Mammary epithelial cell (primary cell): ENCODE measurements at places on chromosomes 5 and 9.

DNA sequence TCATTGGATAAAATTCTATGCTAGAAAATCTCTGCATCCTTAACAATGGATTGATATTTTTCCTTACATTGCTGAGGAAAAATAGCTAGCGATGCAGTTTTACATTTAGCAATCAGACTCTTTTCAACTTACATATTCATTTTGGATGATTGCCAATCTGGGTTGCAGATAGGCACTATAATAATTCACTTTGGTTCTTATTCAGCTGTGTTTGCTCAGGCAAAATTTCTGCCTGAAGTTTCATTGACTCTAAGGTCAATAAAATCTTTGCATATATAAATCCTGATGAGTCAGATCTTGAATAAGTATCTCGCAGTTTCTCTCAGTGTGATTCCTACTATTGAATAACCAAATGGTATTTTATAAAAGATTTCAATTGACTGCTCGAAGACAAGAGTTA is 1105.8 kb downstream of the CDH18 start:
- no peak for DNase-seq

DNA sequence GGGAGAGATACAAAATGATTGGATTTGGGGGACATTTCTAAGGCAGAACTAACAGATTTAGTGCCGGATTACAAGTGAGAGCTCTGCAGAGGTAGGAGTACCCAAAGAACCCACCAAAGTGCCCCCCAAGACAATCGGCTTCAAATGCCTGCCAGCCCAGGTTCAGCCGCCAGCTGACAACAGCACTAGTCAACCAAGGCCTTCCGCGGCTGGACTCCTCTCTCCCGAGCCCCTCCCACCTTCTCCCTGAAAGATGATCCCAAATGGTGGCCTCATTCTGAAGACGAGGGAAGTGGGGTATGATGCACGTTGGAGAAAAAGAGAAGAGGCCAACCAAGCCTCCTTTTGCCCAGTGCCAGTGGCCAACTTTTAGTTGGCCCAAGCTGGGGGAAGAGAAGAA is 210.4 kb upstream of the SLC30A5 start:
- no peak for DNase-seq

- no peak for DNase-seq
Measured at GRCh38 chr9:98894171-98894570, 49.5 kb upstream of the COL15A1 start.

DNA sequence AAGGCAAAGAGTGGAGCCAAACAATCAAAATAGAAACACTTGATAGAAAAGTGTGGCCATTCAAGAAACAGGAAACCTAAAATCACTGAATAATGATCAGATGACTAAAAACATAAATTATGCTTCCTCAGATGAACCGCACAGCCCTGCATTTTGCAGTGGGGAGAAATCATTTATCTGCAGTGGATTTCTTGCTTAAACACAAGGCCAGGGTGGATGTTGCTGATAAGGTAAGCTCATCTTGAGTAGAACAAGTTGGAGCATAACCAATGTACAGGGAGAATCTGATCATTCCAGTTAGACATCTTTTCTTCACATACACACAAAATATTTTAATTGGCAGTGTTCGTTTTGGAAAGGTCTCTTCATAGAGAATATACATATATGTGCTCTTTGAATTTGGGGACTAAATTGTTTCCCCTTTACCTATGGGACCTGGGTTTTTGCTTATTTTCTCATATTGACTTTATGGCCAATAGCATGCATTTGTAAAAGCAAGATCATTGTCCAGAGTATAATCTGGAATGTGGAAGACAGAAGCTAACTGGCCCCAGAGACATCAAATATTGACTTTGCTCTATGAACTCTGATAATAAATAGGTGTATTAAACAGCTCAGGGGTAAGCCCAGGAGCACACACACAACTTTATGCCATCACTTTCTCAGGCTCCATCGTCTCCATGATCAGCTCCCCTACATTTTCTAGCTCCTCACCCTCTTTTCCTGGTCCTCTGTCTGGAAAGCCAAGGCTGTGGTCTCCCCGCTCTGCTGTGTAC is 9.1 kb downstream of the ANKDD1B start:
- DNase-seq, result no peak

GRCh38 chr5:147398860-147399259 is 111.0 kb downstream of the DPYSL3 start:
- no peak for DNase-seq

- no peak for DNase-seq
Measured at GRCh38 chr9:134322781-134323241, 3.4 kb upstream of the RXRA start.

DNA sequence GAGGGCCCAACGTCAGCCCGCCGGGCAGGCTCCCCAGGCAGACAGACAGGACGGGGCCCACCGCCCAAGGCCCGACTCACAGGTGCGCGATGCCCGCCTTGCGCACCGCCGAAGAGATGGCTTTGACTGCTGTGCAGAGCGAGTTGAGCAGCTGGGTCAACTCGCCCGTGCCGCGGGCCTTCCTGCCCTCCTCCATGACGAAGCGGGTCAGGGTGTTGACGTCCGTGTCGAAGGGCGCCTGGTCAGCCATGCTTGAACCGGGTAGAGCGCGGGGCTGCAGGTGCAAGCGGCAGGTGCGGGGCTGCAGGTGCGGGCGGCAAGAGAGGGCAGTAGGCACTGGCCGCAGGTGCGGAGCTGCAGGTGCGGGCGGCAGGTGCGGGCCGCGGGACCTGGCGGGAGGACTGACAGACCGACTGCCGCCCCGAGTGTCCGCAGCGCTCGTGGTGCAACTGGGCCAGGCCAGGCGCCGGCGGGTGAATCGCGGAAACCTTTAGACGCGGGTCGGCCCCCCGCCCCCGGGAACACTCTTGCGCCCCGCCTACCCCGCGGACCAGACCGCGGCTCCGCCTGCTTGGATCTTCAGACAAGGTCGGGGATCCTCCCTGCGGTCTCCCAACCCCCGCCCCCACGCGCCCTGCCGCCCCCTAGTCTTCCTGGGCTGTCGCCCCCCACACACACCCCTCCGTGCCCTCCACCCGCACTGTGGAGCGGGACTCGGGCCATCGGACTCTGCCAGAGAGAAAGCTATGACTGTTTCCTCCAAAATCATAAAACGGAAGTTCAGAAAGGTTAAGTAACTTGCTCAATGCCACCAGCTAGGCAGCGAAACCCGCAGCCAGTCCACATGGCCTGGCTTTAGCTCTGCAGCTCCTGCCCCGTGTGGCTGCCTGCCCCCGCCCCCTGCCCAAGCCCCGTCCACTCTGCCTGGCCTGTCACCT is at the start of gene FBP1:
FBP1 (minus strand) TSS at position 458 of the 938 bp plus-strand sequence; CDS start at position 250, 208 bp downstream.
- DNase-seq, result no peak
